Osteocyte (in vitro differentiated cells): ENCODE measurements at places on chromosomes 7 and 10. TPM values are rescaled to one million over a fixed set of nuclear protein-coding genes. Genes with fewer than 3 reads are reported as not detected.

Gene ADRA2A
- not detected in 2 replicates for total RNA-seq

Gene FFAR4
- not detected in 2 replicates for total RNA-seq

Gene STEAP2
- total RNA-seq: not detected in 2 replicates

Gene CLDN3
- total RNA-seq: not detected in 2 replicates

Gene PODXL
- total RNA-seq: 21.2 and 23.9 TPM in 2 replicates

Gene TDRD1
- not detected in 2 replicates for total RNA-seq

Gene SPDYE8
- total RNA-seq: not detected in 2 replicates

Gene C10orf62
- not detected in 2 replicates for total RNA-seq

GRCh38 chr7:157022681-157023588, 12.5 kb upstream of the MNX1 start:
- no peaks in the 10 kb centered on the region for H3K36me3 ChIP-seq
- H3K4me3 ChIP-seq: no peak overlapping the region
- no peak for DNase-seq
- peaks cover 10% of the 10 kb centered on the region for H3K4me1 ChIP-seq
- H3K27me3 ChIP-seq: peaks cover 74% of the 10 kb centered on the region

DNA sequence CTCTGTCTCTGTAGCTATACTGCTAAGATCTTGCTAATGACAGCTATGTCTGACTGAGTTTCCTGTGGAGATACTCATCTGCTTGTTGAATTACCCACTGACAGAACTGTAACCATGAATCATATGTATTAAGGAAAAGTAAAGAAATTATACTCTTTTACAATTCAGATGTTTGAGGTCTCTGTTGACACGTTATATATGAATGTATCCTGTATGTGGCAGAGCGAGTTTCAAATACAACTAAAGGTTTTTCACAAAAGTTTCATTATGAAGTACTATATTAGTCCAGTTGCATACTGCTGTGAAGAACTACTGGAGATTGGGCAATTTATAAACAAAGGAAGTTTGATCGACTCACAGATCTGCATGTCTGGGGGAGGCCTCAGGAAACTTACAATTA, 232.5 kb downstream of the CDK14 start:
- H3K27me3 ChIP-seq: no peaks in the 10 kb centered on the region
- H3K4me3 ChIP-seq: no peak overlapping the region
- H3K4me1 ChIP-seq: peaks cover 35% of the 10 kb centered on the region
- DNase-seq: no peak
- H3K27ac ChIP-seq: no peak overlapping the region

DNA sequence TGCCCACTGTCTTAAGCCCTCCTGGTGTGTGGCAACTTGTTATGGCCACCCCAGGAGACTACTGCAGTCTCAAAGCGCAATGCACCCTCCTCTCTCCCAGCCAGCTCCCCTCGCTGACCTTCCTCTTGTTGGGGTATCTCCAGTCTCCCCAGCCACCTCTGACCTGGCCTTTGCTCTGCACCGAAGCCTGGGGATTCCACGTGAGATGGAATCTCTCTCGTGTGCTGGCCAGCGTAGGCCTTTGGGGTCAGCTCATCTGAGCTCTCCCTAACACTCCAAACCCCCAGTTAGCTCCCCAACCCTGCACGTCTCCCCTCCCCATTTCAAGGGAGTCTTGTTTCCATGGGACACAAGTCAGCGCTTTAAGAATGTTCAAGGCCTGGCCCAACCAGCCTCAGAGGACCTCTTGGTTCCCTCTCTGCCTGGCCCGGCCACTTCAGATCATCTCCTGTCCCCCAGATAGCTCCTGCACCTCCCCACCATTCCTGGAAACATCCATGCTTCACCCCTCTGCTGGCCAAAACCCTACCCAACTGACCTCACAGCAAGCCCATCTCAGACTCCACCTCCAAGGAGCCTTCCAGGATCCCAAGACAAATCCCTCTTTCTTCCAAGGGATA, 11.2 kb downstream of the ITPRIP start:
- H3K4me1 ChIP-seq: peaks cover 85% of the 10 kb centered on the region
- H3K4me3 ChIP-seq: no peak overlapping the region
- peaks cover 5% of the 10 kb centered on the region for H3K36me3 ChIP-seq
- H3K27ac ChIP-seq: peak overlapping the region; percentile 95
- no peaks in the 10 kb centered on the region for H3K27me3 ChIP-seq
- DNase-seq: no peak

DNA sequence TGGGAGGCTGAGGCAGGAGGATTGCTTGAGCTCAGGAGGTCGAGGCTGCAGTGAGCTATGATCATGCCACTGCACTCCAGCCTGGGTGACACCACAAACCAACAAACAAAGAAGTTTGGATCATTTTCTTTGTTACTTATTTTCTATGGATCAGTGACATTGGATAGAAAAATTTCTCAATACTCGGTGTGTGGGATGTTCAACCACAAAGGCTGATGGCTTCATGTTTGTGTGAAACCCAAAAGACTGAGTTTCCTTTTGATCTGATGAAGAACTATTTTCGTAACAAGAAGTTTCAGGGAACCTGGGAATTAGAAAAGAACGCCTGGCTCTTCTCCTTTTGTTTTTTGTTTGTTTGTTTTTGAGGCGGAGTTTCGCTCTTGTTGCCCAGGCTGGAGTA, 104.0 kb downstream of the HOXA1 start:
- no peaks in the 10 kb centered on the region for H3K4me1 ChIP-seq
- H3K36me3 ChIP-seq: no peaks in the 10 kb centered on the region
- no peak overlapping the region for H3K27ac ChIP-seq
- DNase-seq: no peak

GRCh38 chr10:63711361-63711760, 190.2 kb downstream of the REEP3 start:
- H3K4me1 ChIP-seq: peaks cover 57% of the 10 kb centered on the region
- no peak for DNase-seq
- H3K36me3 ChIP-seq: no peaks in the 10 kb centered on the region
- peak overlapping the region; percentile 9 for H3K27ac ChIP-seq
- no peaks in the 10 kb centered on the region for H3K27me3 ChIP-seq

GRCh38 chr10:25023278-25023677, 6.9 kb downstream of the THNSL1 start:
- H3K4me3 ChIP-seq: no peak overlapping the region
- H3K36me3 ChIP-seq: no peaks in the 10 kb centered on the region
- DNase-seq: no peak
- H3K27me3 ChIP-seq: no peaks in the 10 kb centered on the region
- H3K27ac ChIP-seq: peak overlapping the region; percentile 57

- H3K27me3 ChIP-seq: no peaks in the 10 kb centered on the region
- peaks cover 1% of the 10 kb centered on the region for H3K36me3 ChIP-seq
- no peak overlapping the region for H3K4me3 ChIP-seq
- H3K27ac ChIP-seq: peak overlapping the region; percentile 24
These were observed 13.3 kb downstream of the IFIT5 start for GRCh38 chr10:89427629-89428028.

GRCh38 chr7:86911659-86912058, 147.8 kb downstream of the ELAPOR2 start:
- no peak for DNase-seq
- no peaks in the 10 kb centered on the region for H3K27me3 ChIP-seq
- H3K4me1 ChIP-seq: peaks cover 26% of the 10 kb centered on the region
- H3K4me3 ChIP-seq: no peak overlapping the region
- H3K27ac ChIP-seq: peak overlapping the region; percentile 1

- peaks cover 14% of the 10 kb centered on the region for H3K4me1 ChIP-seq
- H3K4me3 ChIP-seq: no peak overlapping the region
- H3K36me3 ChIP-seq: peaks cover 16% of the 10 kb centered on the region
These were observed 85.3 kb downstream of the HECTD2 start for GRCh38 chr10:91495402-91495801.
